Kidney epithelial cell (primary cell): ENCODE measurements at places on chromosomes 12 and 14.

DNA sequence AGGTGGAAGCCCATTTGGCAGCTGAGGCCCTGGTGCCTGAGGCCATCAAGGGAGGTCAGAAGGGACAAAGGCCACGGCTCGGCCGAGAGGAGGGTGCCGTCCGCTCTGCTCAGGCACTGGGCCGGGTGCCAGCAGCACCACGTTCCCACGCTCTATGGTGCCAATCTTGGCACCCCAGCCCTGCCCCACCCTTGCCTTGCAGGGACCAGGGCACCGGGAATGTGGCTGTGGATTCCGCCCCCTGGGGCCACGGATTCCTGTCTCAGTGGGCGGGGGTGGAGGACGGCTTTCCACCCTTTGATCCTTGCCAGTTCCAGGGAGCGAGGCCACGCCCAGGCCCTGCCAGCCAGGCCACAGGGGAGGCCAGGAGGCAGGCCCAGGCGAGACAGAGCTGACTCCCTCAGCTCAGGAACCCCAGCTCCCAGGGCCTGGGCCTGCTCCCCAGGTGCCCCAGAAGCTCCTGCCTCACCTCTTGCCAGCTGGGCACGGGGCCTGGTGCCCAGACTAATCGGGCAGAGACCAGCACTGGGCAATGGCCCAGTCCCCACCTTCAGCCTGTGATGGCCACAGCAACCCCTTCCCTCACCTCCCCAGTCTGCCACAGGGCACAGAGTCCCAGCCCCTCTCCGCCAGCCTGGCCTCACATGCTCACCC lies 26.4 kb upstream of the GPR132 start:
- no peak for DNase-seq

- peak; percentile 12 for DNase-seq
Observed at GRCh38 chr14:65846196-65846868, 433.8 kb downstream of the FUT8 start.

DNA sequence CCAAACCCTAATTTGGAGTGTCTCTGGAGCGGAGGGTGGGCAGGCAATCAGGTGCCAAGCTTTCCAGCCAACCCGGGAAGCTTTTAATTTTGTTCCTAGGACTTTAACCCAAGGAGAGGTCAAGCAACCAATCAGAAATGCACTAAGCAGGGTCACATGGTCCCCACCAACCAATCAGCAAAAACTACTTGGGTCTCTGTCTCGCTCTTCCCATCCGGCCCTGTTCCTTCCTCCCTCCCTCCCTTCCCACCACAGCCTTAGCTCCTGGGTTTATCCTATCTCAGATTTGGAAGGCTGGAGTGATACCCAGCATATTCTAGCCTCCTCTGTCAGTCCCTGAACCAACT lies 7.3 kb downstream of the HOXC5 start:
- DNase-seq: no peak

DNA sequence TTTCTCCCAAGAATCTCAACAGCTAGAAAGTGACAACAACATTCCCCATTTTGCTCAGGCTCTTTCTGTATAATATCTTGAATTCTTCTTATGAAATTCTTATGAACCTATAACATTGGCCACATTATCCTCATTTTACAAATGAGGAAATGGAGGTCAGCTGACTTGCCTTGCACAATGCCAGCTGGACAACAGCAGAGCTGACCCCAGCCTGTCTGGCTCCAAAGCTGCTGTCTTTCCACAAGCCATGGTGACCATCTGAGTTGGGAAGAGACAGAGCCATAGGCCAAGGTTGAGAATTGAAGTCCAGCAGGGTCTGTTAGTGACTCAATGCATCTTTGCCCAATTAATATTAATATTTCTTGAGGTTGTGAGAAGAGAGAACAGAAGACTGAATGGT lies 87.3 kb downstream of the KSR2 start:
- no peak for DNase-seq

- DNase-seq: no peak
Observed at GRCh38 chr14:93231129-93231979, 24.3 kb downstream of the UBR7 start.

GRCh38 chr14:90402016-90402415 lies 5.2 kb downstream of the CALM1 start:
- no peak for DNase-seq

DNA sequence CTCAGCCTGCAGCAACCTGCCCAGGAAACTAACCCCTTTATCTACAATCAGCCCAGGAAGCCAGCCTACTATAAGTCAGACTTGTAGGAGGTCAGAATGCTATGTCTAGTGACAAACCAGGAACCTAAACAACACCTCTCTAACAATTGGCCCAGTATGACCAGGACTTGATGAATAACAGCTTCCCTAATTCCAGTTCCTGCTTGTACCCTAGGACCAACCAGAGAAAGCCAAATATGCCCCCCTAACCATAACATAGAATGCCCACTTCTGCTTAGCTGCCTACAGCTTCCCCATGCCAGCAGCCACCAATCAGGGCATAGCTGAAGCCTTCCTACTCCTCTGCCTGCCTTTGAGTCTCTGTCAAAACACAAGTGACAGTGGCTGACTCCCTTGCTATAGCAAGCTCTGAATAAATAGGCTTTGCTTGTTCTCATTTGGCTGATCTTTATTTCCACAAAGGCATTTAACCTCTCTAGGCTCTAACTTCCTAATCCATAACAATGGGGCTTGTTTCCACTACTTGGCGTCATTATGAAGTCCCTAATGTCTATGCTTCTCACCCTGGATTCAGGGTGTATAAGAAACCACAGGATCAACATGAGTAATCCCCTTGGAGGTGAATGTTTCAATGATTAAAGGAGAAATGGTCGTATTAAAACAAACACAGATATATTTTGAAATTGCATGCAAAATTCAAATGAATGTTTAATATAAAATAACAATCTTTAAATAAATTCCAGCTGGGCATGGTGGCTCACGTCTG lies 220.2 kb downstream of the ANO6 start:
- no peak for DNase-seq

GRCh38 chr12:71472441-71472911 lies 32.9 kb downstream of the LGR5 start:
- DNase-seq: no peak

GRCh38 chr14:51852541-51852940 lies 7.9 kb upstream of the GNG2 start:
- DNase-seq: no peak

- DNase-seq: no peak
Observed at GRCh38 chr14:70289138-70289537, 70.3 kb downstream of the COX16 start.

- DNase-seq: no peak
Observed at GRCh38 chr14:81953419-81953818, 419.8 kb upstream of the SEL1L start.

GRCh38 chr14:101185073-101185835 lies 281.7 kb upstream of the RTL1 start:
- no peak for DNase-seq

- no peak for DNase-seq
Observed at GRCh38 chr12:111864913-111865312, 22.9 kb downstream of the MAPKAPK5 start.

DNA sequence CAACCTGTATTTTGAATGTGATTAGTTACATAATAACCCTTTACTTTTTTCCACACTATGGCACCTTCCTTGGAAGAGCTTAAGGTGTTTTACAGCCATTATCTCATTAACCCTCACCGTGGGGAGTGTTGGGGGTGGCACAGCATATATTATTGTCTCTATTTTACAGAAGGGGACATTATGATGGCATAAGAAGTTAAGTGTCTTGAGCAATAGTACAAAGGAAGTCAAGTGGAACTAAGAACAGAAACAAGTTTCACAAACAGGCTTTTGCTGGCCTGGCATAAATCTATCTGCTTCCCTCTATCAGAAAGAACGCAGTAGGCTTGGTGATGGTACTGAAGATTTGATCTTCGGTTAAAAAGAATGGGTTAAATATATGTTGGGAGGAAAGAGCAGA lies 169.7 kb upstream of the OTX2 start:
- DNase-seq: no peak

GRCh38 chr12:64824500-64825142 lies at the start of gene TBC1D30:
TSS of gene TBC1D30 (plus strand) at chr12:64824647. CDS start at chr12:64824880, 233 bp downstream.
- DNase-seq: no peak

DNA sequence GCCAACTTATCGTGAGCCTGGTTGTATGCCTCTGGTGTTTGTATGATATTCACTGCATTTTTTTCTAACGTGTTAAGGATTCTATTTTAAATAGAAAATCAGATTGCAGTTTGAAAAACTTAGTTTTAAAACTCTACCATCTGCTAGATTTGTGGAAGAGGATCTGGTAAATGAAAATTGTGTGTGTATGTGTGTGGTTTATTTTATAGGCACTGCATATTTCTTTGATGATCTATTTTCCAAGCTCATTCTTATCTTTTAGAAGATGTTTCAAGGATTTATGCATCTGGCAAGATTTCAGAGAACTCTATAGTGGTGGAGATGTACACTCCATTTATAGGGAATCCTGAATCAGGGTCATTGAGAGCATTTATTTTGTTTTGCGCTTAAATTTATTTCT lies 69.8 kb downstream of the HMGA2 start:
- DNase-seq: no peak

- DNase-seq: no peak
Observed at GRCh38 chr12:132309596-132310086, 19.7 kb downstream of the GALNT9 start.

GRCh38 chr12:114272071-114272470 lies 133.9 kb downstream of the TBX5 start:
- DNase-seq: no peak

GRCh38 chr14:96727491-96727890 lies 69.7 kb upstream of the VRK1 start:
- DNase-seq: no peak

DNA sequence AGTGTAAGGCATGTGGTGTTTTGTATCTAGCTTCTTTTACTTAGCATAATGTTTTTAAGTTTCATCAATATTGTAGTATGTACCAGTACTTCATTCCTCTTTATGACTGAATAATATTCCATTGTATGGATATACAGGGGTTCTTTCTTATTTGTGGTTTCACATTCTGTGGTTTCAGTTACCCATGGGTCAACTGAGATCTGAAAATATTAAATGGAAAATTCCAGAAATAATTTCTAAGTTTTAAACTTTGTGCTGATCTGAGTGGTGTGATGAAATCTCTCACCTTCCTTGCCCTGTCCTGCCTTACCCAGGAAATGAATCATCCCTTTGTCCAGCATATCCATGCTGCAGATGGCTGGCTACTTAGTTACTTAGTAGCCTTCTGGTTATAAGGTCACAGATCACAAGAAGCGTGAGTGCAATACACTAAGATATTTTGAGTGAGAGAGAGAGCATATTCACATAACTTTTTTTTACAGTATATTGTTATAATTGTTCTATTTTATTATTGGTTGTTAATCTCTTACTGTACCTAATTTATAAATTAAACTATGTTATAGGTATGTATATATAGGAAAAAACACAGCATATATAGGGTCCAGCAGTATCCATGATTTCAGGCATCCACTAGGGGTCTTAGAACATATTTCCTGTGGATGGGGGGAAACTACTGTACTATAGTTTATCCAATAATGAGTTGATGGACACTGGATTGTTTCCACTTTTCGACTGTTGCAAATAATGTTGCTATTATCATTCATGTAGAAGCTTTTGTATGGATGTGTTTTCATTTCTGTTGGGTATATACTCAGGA lies 59.6 kb upstream of the LRTM2 start:
- DNase-seq: peak; percentile 82

GRCh38 chr14:42113358-42114069 lies 506.8 kb downstream of the LRFN5 start:
- no peak for DNase-seq

GRCh38 chr12:107372229-107372658 lies 278.9 kb upstream of the CRY1 start:
- no peak for DNase-seq

GRCh38 chr12:14157088-14157747 lies 175.8 kb upstream of the GRIN2B start:
- DNase-seq: no peak

DNA sequence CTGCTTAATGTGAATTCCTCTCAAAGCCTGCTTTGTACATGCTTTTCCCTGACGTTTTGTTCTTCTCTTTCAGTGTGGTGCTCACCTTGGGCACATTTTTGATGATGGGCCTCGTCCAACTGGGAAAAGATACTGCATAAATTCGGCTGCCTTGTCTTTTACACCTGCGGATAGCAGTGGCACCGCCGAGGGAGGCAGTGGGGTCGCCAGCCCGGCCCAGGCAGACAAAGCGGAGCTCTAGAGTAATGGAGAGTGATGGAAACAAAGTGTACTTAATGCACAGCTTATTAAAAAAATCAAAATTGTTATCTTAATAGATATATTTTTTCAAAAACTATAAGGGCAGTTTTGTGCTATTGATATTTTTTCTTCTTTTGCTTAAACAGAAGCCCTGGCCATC lies 184.6 kb downstream of the MSRB3 start:
- DNase-seq: no peak

GRCh38 chr12:94702696-94703095 lies 52.3 kb upstream of the TMCC3 start:
- DNase-seq: no peak
